ENCODE measurements at places on chromosomes 4 and X. TPM values are rescaled to one million over a fixed set of nuclear protein-coding genes. Genes with fewer than 3 reads are reported as not detected.

- H3K4me1 ChIP-seq: no peaks in the 10 kb centered on the region
- H3K36me3 ChIP-seq: no peaks in the 10 kb centered on the region
- no peak overlapping the region for H3K27ac ChIP-seq
Observed at GRCh38 chr4:19372390-19372789, 879.3 kb upstream of the SLIT2 start.

DNA sequence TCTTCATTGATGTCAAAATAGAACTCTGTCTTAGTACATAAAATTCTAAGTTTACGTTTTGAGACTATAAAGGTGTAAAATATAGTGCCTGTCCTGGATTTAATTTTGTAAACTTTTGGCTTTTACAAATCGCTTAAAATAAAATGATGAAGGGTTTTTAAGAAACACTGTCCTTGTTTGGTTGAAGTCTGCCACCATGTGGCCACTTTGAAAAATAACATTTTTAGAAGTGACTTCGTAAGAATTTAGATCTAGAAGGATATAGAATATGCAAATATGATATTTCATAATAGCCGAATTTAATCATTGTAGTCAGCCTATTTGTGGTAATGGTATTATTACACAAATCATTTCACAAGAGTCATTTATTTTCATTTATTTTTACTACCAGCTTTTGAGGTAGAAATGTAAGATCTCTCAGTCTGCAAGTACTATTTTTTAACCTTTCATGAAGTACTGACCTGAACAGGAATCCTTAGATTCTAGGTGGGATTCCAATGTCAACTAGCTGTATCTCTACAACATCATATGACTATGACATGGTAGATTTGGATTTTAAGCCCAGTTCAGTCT lies 31.0 kb upstream of the FAT4 start:
- H3K4me1 ChIP-seq: no peaks in the 10 kb centered on the region
- no peak overlapping the region for H3K4me3 ChIP-seq

DNA sequence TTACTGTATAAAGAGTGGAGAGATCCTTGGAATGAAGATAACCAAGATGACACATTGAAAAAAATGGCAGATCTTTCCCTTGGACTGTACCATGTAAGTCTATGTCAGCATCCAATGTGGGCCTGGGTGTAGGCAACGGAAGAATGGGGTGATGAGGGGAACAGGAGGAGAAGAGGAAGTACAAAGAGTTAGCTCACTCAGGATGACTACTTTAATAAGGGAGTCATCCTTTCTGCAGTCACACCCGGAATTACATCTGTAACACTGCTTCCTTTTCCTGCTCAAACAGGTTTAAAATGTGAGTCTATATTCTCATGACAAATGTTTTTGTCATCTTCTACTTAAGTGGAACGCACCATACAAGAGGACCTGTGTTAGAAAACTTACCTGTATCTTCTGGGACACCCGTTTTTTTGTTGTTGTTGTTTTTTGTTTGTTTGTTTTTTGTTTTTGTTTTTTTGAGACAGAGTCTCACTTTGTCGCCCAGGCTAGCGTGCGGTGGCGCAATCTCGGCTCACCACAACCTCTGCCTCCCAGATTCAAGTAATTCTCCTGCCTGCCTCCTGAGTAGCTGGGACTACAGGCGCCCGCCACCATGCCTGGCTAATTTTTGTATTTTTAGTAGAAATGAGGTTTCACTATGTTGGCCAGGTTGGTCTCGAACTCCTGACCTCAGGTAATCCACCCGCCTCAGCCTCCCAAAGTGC lies 18.0 kb downstream of the HPSE start:
- no peak overlapping the region for H3K27ac ChIP-seq
- DNase-seq: no peak
- peaks cover 12% of the 10 kb centered on the region for H3K4me1 ChIP-seq
- H3K4me3 ChIP-seq: no peak overlapping the region

DNA sequence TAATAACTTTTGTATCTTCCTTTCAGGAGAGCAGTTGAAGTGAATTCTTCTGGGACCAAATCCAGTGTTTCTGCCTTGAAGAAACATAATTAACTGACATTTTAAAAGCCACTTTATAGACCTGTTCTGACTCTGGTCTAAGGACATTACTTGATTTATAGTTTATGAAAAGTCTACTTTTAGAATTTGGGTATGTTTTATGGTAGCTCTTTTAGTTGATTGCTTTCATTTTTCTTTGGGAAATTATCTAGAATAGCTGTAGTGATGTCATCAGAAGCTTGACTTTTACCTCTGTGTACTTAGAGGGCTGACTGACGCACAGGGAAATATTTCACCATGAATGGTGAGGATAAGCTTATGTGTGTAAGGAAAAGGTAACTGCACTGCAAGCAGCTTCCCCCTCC lies 131.8 kb upstream of the LIMCH1 start:
- H3K4me3 ChIP-seq: no peak overlapping the region
- no peaks in the 10 kb centered on the region for H3K27me3 ChIP-seq
- no peak for DNase-seq
- H3K36me3 ChIP-seq: no peaks in the 10 kb centered on the region

DNA sequence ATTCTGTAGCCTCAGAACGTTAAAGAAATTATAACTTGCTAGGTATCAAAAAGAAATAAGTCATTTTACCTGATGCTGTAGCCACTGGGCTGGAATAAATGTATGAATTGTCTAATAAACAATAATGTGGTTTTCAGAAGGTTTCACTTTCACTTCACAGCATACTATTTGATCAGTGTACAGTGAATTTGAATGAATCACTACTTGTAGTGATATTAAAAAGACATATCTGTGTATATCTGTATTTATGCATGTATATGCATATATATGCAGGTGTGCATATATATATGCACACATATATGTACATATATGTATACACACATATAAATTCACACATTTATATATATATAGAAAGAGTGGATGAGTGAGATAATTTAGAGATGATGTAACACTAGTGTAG lies 440.0 kb upstream of the PCDH10 start:
- H3K27me3 ChIP-seq: no peaks in the 10 kb centered on the region
- no peaks in the 10 kb centered on the region for H3K4me1 ChIP-seq
- no peak for DNase-seq
- H3K27ac ChIP-seq: no peak overlapping the region
- H3K4me3 ChIP-seq: no peak overlapping the region
- no peaks in the 10 kb centered on the region for H3K36me3 ChIP-seq

DNA sequence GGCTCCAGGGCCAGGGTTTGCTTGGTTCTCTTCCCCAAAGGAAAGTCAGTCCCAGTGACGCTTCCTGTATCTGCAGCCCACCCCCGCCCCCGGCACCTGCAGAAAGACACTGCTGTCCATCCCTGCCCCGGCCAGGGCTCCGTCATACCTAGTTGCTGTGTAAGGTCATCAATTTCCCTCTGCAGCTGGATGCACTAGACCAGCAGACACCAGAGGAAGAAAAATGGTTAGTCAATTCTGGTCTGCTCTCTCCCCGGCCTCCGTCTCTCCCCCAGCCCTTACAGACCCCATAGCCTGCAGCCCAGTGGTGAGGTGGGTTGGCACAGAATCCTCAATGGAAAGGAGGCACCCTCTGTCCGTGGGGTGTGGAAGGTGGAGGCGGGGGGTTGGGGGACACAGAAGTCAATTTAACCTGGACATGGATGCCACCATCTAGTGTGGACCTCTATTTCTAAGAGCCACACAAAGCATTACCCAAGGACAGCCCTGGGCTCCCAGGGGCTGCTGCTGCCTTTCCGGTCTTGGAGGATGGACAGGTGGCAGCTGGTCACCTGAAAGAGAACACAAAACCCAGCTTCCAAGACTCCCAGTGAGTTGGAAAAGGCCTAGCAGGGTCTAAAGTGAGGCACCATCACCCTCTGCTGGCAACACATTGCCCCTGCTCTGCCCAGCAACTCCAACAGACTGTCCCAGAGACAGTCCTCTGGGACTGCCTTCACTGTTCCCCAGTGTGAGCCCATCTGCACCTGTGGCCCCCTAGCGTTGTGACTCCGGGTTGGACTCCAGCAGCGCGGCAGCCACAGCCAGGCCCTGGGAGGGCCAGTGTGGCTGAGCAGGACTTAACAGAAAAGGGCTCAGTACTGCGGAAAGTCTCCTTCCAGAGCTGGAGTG lies 40.2 kb upstream of the NHSL2 start:
- no peak overlapping the region for H3K4me3 ChIP-seq
- no peaks in the 10 kb centered on the region for H3K36me3 ChIP-seq
- no peak overlapping the region for H3K27ac ChIP-seq
- no peak for DNase-seq
- H3K27me3 ChIP-seq: peaks cover 12% of the 10 kb centered on the region

DNA sequence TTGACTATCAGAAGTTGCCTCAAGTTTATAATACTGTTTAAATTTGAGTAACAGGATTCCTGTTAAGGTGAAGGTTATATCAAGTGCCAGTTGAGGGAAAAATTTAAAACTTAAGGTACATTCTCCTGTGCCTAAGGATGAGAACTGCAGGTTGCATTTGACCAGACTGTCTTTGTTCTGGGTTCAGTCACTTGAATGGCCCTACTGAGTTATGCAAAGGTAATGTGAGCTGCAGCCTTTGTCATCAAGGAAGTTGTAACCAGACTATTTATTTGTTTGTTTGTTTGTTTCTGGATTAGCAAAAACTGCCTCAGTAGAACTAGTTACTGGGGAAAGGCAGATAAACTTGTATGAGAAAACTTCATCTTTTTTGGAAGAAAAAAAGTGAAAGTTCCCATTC lies 131.9 kb downstream of the ATOH1 start:
- no peak overlapping the region for H3K27ac ChIP-seq
- H3K4me3 ChIP-seq: no peak overlapping the region
- no peaks in the 10 kb centered on the region for H3K27me3 ChIP-seq
- no peak for DNase-seq

DNA sequence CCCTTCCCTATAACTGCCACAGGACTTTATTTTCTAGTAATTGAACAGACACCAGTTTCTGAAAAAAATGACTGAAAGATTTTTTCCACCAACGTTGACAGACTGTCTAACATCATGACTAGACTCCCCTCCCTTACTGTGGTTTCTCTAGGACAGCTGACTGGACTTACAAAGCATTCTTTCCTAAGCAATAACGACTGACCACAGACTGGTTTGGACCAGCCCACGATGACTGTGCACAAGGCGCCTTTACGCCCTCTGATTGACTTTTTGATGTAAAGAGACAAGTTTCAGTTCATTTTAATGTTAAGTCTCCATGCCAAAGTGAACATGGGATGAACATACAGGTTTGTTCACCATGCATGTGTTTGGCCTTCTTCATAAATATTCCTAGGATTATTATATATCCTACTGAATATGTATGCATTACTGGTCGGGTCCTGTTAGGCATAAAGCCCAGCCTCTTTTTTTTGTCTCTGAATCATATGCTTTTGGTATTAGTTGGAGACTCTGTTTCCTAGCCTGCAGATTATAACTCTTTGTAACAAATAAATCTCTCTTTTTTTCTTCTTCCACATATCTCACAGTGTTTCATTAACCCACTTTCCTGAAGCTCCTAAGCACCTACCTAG lies 50.5 kb upstream of the UGT2B4 start:
- no peak for DNase-seq
- H3K27me3 ChIP-seq: no peaks in the 10 kb centered on the region
- H3K27ac ChIP-seq: no peak overlapping the region
- H3K4me3 ChIP-seq: no peak overlapping the region

DNA sequence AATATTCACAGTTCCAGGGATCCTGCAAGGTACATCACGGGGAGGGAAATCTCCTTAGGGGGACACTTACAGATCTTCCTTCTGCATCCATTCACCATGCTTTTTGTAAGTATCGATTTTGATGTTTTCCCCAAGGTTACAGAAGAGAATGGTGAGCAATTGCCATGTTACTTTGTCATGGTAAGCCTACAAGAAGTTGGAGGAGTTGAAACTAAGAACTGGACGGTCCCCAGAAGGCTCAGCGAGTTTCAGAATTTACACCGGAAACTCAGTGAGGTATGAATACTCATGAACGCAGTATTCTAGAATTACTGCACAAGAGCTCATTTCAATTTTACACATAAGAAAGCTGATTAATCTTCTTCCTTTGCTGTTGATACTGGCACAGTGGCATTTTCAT lies 53.9 kb downstream of the LRP2BP start:
- no peak for DNase-seq
- H3K27ac ChIP-seq: peak overlapping the region; percentile 87
- H3K4me1 ChIP-seq: peaks cover 39% of the 10 kb centered on the region
- no peaks in the 10 kb centered on the region for H3K27me3 ChIP-seq

GRCh38 chr4:10684631-10685030 lies at the start of gene CLNK:
Gene CLNK (minus strand): TSS chr4:10684768. CDS start chr4:10667869, 16,899 bp downstream.
- peaks cover 5% of the 10 kb centered on the region for H3K4me1 ChIP-seq
- H3K36me3 ChIP-seq: no peaks in the 10 kb centered on the region
- DNase-seq: no peak
- H3K4me3 ChIP-seq: no peak within 1 kb of the TSS
- no peaks in the 10 kb centered on the region for H3K27me3 ChIP-seq

GRCh38 chr4:112448306-112449132 lies 67.5 kb downstream of the NEUROG2 start:
- no peaks in the 10 kb centered on the region for H3K4me1 ChIP-seq
- no peak for DNase-seq
- no peak overlapping the region for H3K4me3 ChIP-seq

GRCh38 chrX:71458866-71459265 lies 74.0 kb upstream of the OGT start:
- no peaks in the 10 kb centered on the region for H3K4me1 ChIP-seq
- no peaks in the 10 kb centered on the region for H3K27me3 ChIP-seq
- peaks cover 61% of the 10 kb centered on the region for H3K36me3 ChIP-seq
- H3K4me3 ChIP-seq: no peak overlapping the region
- DNase-seq: no peak
- H3K27ac ChIP-seq: no peak overlapping the region

The SMARCA1 gene
- total RNA-seq: not detected

The KIT gene
- 11.0 TPM for total RNA-seq

The PABPC4L gene
- not detected for total RNA-seq

The MAGEB1 gene
- not detected for total RNA-seq

The HELT gene
- not detected for total RNA-seq

The SERTM2 gene
- not detected for total RNA-seq

The PTCHD1 gene
- total RNA-seq: not detected

The CT83 gene
- not detected for total RNA-seq

The MAGED4B gene
- total RNA-seq: 0.82 TPM

The CDS1 gene
- not detected for total RNA-seq

The CHRNA9 gene
- not detected for total RNA-seq

The SASH3 gene
- 248 TPM for total RNA-seq

The RAB33A gene
- total RNA-seq: 41.1 TPM

The SPANXN4 gene
- not detected for total RNA-seq

The SLC38A5 gene
- 93.9 TPM for total RNA-seq

The IL2 gene
- 1.1 TPM for total RNA-seq

Measured in activated CD8-positive, alpha-beta memory T cell treated with anti-CD3 and anti-CD28 coated beads, Interleukin-2, amount 10 ng/mL, durations not matched to agents 7 days and 5 days (primary cell).